ENCODE measurements at places on chromosomes 7 and 10.

- no peaks in the 10 kb centered on the region for H3K4me1 ChIP-seq
- no peak for DNase-seq
- no peak overlapping the region for H3K27ac ChIP-seq
- H3K36me3 ChIP-seq = no peaks in the 10 kb centered on the region
- H3K27me3 ChIP-seq = no peaks in the 10 kb centered on the region
Observed at GRCh38 chr7:78906735-78907134, 546.7 kb downstream of the MAGI2 start.

GRCh38 chr7:24764972-24765744 lies 7.9 kb upstream of the GSDME start:
- DNase-seq = no peak
- H3K36me3 ChIP-seq = peaks cover under 1% of the 10 kb centered on the region
- H3K27ac ChIP-seq = no peak overlapping the region
- H3K27me3 ChIP-seq = peaks cover 46% of the 10 kb centered on the region

- no peaks in the 10 kb centered on the region for H3K36me3 ChIP-seq
- H3K4me1 ChIP-seq = peaks cover 12% of the 10 kb centered on the region
- peak overlapping the region; percentile 78 for H3K4me3 ChIP-seq
- DNase-seq = no peak
Observed at GRCh38 chr7:42237811-42238541, 967 bp upstream of the GLI3 start.

GRCh38 chr10:10658172-10658785 lies 359.4 kb upstream of the CELF2 start:
- H3K4me1 ChIP-seq = no peaks in the 10 kb centered on the region
- H3K4me3 ChIP-seq = no peak overlapping the region
- no peaks in the 10 kb centered on the region for H3K36me3 ChIP-seq
- no peak overlapping the region for H3K27ac ChIP-seq
- DNase-seq = no peak

DNA sequence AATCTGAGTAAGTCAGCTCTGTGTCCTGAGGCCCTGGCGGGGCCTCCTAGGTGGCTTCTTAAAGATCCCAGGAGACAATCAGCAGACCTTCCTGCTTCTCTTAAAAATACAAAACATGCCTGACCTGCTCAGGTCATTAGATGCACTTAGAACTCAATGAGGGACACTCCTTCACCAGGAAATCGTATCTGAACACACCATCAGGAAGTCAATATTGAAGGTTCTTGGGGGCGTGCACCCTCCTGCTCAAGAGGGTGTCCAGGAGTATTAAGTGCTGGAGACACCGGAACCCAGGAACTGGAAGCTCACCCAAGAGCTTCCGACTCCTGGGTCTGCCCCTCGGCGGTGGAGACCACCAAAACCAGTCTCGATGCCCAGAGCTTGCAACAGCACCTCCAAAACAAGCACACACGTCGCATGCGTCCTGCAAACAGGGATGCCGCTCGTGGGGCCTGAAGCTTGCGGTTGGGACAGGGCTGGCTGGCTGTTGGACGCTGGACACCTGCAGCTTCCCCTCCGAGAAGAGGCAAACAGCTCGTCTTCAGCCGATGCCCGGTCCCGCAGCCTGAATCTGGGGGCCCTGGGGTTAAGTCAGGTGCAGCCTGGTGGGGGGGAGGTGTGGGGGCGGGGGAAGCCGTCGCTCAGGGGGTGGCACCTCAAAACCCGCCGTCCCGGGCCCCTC lies 803 bp downstream of the RAPGEF5 start:
- H3K27ac ChIP-seq = no peak overlapping the region
- H3K4me3 ChIP-seq = peak overlapping the region; percentile 39
- H3K27me3 ChIP-seq = peaks cover 61% of the 10 kb centered on the region
- DNase-seq = no peak

GRCh38 chr7:38327637-38328036 lies 54.2 kb upstream of the TARP start:
- H3K4me3 ChIP-seq = no peak overlapping the region
- H3K27me3 ChIP-seq = no peaks in the 10 kb centered on the region
- no peaks in the 10 kb centered on the region for H3K36me3 ChIP-seq
- H3K27ac ChIP-seq = no peak overlapping the region
- DNase-seq = no peak

DNA sequence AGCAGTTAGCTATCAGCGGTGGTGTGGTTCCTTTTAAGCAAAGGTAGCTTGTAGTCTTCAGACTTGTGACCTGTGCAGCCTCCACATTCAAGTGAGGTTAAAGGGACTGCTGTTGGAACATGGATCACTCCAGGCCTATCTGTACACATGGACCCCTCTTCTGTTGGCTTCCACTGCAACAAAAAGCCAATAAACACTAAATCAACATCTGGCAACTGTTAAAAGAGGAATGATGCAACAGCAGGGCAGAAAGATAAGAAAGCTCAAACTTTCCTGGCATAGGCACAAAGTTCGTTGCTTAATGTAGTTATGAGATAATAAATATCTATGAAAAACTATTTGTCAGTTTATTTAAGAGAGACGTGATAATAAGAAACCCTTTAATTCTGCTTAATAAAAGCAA lies 4.0 kb upstream of the MINPP1 start:
- no peak overlapping the region for H3K27ac ChIP-seq
- DNase-seq = no peak
- H3K36me3 ChIP-seq = no peaks in the 10 kb centered on the region
- H3K4me1 ChIP-seq = peaks cover 4% of the 10 kb centered on the region
- no peak overlapping the region for H3K4me3 ChIP-seq
- peaks cover 17% of the 10 kb centered on the region for H3K27me3 ChIP-seq

DNA sequence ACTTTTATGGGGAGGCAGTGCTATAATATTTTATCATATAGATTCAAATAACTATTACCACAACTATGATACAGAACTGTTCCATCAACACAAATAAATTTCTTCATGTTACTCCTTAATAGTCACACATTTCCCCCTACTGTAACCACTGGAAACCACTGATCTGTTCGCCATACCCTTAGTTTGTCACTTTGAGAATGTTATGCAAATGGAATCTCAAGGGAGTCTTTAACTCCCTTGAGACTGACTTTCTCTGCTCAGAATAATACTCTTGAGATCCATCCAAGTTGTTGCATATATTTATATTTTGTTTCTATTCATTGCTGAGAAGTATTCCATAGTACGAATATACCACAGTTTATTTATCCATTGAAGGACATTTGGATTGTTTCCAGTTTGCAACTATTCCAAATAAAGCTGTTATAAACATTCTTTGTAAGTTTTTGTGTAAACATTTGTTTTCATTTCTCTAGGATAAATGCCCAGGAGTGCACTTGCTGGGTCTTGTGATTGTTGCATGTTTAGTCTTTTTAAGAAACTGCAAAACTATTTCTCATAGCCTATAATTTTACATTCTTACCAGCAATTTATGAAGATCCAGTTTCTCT lies 19.7 kb upstream of the PON2 start:
- H3K27me3 ChIP-seq = peaks cover 17% of the 10 kb centered on the region
- H3K4me3 ChIP-seq = no peak overlapping the region
- H3K4me1 ChIP-seq = no peaks in the 10 kb centered on the region
- H3K27ac ChIP-seq = no peak overlapping the region

GRCh38 chr7:41992881-41993867 lies 243.8 kb downstream of the GLI3 start:
- H3K36me3 ChIP-seq = no peaks in the 10 kb centered on the region
- peaks cover 2% of the 10 kb centered on the region for H3K4me1 ChIP-seq
- DNase-seq = no peak
- no peak overlapping the region for H3K27ac ChIP-seq

DNA sequence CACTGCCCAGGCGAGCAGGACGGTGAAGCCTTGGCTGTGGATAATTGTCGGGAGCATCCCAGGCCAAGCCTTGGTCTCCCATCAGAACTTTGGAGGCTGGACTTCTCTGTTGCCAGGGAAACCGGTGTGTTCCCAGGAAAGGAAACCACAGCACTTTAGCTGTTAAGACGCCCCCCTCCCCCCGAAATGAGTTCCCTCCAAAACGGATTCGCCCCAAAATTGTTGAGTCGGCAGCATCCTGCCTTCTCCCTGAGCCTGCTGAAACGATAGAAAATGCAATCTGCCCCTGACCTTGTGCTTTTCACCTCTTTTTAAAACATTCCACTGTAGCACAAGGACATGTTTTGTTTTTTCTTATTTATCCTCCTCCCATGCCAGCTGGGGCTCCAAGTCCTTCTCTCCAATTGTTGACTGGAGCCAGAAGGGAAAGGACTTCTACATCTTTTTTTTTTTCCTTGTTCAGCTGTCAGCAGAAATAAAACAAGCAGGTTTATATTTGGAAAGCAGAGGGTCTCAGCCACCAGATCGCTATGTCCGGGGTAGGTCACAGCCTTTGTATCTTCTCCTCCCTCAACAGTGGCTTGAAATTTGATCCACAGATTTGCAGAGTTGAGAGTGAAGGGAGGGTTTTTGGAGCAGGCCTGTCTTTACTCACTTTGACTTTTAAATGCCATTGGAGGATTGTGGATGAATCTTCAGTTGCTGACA lies 116.5 kb downstream of the ZMIZ1 start:
- no peak overlapping the region for H3K27ac ChIP-seq
- DNase-seq = no peak
- no peaks in the 10 kb centered on the region for H3K27me3 ChIP-seq
- H3K36me3 ChIP-seq = no peaks in the 10 kb centered on the region

DNA sequence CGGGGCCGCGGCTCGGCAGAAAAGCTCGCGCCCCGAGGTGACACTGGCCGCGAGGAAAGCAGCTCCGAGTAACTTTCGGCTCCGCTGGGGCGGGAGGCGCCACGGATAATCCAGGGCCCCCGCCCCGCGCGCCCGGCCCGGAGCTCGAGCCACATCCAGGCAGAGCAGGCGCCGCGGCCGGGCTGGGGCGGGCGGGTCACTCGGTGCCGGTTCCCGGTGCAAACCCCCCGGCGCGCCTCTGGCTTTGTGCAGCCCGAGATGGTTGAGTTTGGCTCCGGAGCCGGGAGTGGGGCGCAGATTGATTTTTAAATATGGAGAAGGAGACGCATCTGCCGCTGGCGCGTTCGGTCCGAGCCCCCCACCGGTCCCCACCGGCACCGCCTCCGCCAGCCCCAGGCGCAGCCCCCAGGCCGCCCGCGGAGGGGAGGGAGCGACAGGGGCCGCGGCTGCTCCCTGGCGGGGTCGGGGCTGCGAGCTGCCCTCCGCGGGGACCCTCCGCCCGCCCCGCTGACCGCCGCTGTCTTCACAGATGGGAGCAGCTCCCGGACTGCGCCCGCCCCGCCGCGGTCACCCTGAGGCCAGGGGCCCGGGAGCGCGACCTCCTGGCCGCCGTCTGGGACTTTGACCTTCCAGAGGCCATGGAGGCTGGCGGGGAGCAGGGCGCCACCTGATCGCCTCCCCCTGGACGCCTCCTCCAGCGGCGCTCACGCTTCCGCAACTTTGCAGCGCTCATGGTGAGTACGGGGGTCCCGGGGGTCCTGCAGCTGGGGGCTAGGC lies 643 bp downstream of the ADGRA1 start:
- H3K36me3 ChIP-seq = no peaks in the 10 kb centered on the region
- no peak overlapping the region for H3K4me3 ChIP-seq
- H3K27ac ChIP-seq = no peak overlapping the region
- DNase-seq = no peak

DNA sequence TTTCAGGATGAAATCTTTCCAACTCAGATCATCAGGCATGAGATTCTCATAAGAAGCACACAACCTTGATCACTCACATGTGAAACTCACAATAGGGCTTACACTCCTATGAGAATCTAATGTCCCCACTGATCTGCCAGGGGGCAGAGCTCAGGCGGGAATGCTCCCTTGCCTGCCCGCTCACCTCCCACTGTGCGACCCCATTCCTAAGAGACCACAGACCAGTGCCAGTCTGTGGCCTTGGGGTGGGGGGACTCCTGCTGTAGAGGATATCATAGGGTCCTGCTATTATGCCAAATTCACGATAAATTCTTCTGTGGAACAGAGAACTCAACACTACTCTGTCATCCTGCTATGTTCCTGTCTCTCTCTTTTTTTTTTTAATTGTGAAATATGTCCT lies 5.2 kb upstream of the RASGEF1A start:
- H3K27ac ChIP-seq = no peak overlapping the region
- no peak for DNase-seq
- H3K4me3 ChIP-seq = no peak overlapping the region

- peak overlapping the region; percentile 18 for H3K4me3 ChIP-seq
- DNase-seq = peak; percentile 19
Observed at GRCh38 chr7:50497068-50497642, 47.0 kb upstream of the FIGNL1 start.

- no peak overlapping the region for H3K27ac ChIP-seq
- H3K4me1 ChIP-seq = no peaks in the 10 kb centered on the region
- no peak overlapping the region for H3K4me3 ChIP-seq
- DNase-seq = no peak
- H3K36me3 ChIP-seq = no peaks in the 10 kb centered on the region
Observed at GRCh38 chr7:2614631-2615330, 17.0 kb upstream of the TTYH3 start.

- H3K4me3 ChIP-seq = no peak overlapping the region
- H3K36me3 ChIP-seq = no peaks in the 10 kb centered on the region
- peaks cover 3% of the 10 kb centered on the region for H3K4me1 ChIP-seq
Observed at GRCh38 chr7:90250601-90251303, 5.8 kb downstream of the CFAP69 start.

DNA sequence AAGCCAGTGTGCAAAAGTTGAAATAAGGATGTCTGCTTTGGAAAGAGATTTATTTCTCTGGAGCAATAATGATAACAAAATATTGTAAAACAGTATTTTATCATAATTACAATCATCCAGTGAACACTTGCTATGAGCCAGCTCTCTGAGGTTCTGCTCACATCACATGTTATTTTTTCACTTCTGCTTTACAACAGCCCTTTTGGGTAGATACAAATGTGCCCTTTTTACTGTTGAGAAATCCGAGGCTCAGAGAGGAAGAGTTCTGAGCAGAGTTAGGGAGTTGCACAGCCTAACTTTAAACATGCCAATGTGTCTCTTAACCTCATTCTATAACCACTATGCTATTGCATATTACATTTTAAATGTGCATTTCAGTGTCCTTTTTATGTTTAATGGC lies 232.6 kb upstream of the CDC14C start:
- H3K27ac ChIP-seq = no peak overlapping the region
- no peak for DNase-seq
- no peak overlapping the region for H3K4me3 ChIP-seq
- H3K4me1 ChIP-seq = no peaks in the 10 kb centered on the region

DNA sequence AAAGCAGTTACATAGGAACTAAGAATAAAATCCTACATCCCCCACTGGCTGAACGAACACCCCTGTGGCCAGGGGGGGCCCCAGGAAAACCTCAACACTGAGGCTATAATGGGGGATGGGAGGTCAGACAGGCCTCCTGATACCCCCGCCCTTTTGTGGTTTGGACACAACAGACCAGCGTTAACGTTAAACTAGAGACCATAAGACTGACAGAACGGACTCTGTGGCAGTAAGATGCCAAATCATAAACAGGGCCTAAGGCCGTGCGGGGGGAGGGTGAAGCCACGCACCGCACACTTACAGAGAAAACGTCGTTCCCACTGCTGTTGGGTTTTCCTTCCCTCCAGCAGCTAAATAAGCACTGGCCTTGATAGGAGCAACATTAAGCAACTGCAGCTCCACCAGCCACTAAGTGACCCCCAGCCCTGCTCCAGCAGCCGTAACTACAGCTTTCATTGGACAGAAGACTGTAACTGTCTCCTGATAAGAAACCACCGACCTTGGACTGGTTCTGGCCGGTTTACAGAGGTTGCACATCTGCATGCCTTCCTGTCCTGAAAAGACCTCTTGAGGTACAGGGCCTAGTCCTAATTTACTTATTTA lies 3.4 kb upstream of the PPP2R2D start:
- peaks cover 5% of the 10 kb centered on the region for H3K36me3 ChIP-seq
- DNase-seq = no peak
- H3K27ac ChIP-seq = no peak overlapping the region
- H3K4me1 ChIP-seq = peaks cover 37% of the 10 kb centered on the region
- no peak overlapping the region for H3K4me3 ChIP-seq
- peaks cover 19% of the 10 kb centered on the region for H3K27me3 ChIP-seq

- H3K4me1 ChIP-seq = no peaks in the 10 kb centered on the region
- H3K27me3 ChIP-seq = no peaks in the 10 kb centered on the region
- no peak for DNase-seq
- no peaks in the 10 kb centered on the region for H3K36me3 ChIP-seq
- H3K27ac ChIP-seq = no peak overlapping the region
Observed at GRCh38 chr10:116472891-116473290, 45.2 kb downstream of the PNLIPRP3 start.
